Fibroblast of skin of abdomen (primary cell): ENCODE measurements at places on chromosomes 4 and X.

GRCh38 chr4:5793514-5793913 is 82.5 kb downstream of the EVC start:
- no peak for DNase-seq

DNA sequence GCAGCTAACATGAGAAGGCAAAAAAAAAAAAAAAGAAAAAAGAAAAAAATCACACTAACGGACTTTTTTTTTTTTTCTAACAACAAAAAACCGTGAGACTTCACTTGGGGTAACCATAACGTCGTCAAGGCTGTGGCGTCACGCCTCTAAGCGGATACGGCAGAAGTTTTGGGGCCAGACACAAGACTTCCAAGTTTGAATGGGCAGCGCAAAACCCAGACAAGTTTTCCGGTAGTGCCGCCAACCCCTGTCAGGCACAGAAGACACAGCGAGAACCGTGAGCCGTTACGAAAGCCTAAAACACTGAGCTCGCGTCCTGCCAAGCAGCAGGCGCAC is 556 bp upstream of the SMARCA5 start:
- DNase-seq: no peak

GRCh38 chr4:2432991-2433530 is 14.3 kb downstream of the CFAP99 start:
- peak; percentile 18 for DNase-seq

DNA sequence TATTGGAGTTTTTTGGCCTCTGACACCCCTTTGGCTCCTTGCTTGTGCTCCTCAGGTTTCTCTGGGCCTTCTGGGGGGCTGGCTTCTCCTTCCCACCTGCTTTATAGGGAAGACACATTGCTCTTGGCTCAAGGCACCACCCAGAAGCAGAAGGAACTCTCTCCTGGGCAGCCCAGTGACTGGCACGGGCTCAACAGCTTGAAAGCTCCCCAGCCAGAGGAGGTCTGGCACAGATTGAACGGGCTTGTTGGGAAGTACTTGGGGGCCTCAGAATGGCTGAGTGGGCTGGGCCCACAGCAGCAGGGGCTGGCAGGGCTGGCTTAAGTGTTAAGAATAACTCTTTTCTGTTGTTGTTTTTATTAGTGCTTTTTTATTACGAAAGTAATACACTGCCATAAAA is 11.2 kb upstream of the ZNF185 start:
- DNase-seq: no peak

- DNase-seq: peak; percentile 50
Measured at GRCh38 chrX:67601771-67602170, 58.0 kb downstream of the AR start.

DNA sequence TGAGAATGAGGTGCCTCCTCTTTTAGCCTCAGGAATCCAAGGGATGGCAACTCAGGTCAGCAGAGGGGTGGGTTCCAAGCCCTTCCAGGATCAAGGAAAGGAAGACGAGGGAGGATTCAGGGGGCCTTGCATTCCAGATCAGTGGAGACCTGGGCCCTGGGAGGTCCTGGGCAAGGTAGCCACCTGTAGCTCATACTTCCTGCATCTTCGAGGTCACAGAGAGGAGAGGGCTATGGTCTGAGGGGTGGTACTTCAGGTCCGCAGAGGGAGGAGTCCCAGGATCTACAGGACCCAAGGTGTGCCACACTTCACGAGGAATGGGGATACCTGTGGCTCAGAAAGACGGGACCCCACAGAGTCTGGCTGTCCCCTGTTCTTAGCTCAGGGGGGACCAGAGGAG is 9.2 kb downstream of the MAGEA4 start:
- DNase-seq: no peak

DNA sequence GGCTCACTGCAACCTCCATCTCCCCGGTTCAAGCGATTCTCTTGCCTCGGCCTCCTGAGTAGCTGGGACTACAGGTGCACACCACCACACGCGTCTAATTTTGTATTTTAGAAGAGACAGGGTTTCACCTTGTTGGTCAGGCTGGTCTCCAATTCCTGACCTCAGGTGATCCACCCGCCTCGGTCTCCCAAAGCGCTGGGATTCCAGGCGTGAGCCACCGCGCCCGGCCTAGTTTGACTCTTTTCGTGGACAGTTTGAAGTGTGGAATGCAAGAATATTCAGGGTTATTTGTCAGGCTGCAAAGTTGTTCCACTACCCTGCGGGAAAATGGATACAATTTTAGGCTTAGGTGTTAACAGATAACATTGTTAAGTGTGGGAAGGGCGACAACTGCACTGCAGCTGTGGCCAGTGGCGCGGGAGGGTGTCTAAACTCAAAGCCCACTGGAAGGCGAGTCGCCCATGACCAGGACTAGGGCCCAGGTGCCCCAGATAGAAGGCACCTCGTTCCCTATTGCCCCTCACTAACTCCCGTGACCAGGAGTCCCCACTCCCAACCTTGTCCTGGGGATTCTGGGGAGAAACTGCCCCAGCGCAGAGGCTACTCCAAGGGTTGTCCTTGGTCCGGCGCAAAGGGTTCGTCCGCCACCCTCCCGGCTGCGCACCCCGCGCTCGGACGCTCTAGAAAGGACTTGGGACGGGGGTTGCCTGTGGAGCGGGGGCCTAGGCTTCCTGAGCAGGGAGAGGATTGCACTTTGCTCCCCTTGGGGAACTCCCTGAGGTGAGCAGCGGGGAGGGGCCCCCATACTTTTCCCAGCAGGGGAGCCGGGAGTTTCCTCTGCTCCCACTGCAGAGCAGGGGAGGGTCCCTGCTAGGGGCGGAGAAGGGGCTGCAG is 1.1 kb upstream of the CD99 start:
- no peak for DNase-seq

DNA sequence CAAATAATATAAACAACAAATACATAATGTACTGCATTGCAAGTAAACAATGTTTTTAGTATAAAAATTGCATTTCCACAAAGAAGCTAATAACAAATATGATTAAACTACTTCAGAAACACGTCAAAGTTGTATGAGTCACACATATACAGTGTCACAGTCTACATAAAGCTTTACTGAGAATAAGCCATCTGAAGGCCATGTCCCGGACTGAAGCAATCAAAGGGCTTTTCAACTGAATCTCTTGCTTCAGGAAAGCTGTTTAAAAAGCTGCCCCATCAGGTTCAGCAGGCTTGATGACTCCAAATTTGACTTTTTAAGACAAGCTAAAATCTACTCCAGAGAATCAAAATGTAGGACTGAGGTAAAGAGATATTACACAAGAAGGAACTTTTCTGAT is 1476.8 kb downstream of the ADGRL3 start:
- no peak for DNase-seq

- DNase-seq: no peak
Measured at GRCh38 chr4:56424697-56425514, 10.5 kb downstream of the PPAT start.

DNA sequence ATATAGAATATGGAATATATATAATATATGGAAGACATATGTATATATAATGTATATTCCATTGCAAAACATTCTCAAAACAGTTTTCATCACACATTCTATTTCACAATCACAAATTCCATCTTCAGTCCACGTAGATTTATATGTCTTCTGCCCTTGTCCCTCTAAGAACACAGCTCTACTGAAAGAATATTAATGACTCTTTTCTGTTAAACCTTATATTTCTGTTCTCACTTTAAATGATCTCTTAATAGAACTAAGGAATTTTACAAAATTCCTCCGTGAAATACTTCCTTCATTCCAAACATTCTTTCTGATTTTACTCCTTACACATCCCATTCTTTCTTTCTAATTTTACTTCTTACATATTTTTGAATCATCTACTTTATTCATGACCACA is 1043.1 kb upstream of the PABPC4L start:
- DNase-seq: peak; percentile 74

DNA sequence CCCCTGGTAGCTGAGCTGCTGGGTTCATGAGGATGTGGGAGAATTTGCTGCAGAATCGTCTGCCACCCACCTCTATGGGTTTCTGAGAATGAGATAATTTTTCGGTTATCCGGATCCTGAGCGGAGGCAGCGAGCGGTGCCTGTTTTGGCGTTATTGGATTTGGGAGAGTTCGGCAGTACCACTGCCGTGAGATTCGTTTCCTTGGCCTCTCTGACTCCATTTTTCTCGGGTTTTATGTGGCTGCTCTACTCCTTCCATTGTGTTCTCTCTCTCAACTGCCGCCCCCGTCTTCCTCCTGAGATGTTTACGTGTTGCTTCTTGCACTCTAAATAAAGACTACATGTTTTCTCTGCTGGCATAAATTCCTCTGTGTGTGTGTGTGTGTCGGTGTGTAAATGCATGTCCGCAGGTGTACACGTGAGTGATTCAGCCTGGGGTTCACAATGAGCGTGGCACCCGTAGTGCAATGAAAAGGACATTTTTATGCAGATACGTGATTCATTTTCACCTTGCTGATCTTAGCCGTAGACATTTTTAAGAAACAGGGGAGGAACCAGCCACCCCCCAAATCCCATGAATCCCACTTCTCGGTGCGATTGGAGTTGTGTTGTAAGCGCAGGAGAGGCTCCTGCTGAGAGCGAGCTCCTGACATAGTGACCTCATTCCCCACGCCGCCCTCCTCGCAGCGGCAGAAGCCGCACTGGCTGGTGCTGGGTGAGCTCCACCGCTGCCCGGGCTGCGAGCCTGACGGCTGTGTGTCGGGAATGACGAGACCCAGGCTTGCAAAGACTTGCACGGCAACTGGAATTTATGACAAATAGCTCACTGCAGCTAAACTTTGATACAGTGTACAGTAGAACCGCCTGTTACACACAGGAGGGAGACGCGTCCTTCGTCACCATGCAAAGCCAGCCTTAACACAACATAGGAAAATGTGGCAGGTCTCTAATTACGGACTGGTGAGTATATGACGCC is 82.2 kb downstream of the STOX2 start:
- peak; percentile 86 for DNase-seq

DNA sequence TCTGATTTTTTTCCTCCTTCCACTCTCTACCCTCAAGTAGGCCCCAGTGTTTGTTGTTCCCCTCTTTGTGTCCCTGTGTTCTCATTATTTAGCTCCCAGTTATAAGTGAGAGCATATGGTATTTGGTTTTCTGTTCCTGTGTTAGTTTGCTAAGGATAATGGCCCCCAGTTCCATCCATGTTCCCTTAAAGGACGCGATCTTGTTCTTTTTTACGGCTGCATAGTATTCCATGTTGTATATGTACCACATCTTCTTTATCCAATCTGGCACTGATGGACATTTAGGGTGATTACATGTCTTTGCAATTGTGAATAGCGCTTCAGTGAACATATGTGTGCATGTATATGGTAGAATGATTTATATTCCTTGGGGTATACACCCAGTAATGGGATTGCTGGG is 54.5 kb upstream of the BTC start:
- DNase-seq: no peak

DNA sequence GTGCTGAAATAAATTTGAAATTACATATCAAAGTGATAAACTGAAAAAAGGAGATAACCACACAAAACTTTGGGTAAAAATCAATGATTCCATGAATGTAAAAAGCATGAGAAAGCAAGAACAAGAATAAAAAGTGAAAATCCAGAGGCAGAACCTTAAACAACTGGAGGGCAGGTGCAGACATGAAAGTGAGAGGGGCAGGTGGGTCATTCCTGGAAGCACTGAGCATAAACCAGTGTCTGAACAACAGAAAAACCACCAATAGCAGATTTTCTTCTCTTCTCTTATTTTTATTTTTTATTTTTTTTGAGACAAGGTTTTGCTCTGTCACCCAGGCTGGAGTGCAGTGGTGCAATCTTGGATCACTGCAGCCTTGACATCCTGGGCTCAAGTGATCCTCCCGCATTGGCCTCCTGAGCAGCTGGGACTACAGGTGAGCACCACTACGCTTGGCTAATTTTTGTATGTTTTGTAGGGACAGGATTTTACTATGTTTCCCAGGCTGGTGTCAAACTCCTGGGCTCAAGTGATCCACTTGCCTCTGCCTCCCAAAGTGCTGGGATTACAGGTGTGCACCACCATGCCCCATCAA is 46.8 kb upstream of the GPR78 start:
- DNase-seq: no peak

- no peak for DNase-seq
Measured at GRCh38 chr4:78310740-78311115, 240.8 kb upstream of the ANXA3 start.

DNA sequence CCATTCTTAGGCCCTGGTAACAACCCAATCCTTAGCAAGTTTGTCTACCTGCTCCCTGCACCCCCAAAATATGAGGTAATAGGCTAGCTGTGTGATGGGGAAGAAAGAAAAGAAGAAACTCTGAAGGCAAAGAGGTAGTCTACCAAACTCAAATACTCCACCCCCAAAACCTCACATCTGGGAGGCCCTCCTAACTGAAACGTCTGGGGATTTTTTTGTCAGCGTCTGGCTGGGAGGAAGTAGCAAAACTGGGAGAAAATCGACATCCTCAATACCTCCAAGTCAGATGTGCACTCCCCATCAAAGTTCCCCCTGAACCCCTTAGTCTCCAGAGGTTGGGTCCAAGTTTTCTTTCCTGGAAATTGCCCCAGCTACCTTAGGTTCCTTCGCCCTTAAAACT is 1.0 kb downstream of the LAMP2 start:
- no peak for DNase-seq

DNA sequence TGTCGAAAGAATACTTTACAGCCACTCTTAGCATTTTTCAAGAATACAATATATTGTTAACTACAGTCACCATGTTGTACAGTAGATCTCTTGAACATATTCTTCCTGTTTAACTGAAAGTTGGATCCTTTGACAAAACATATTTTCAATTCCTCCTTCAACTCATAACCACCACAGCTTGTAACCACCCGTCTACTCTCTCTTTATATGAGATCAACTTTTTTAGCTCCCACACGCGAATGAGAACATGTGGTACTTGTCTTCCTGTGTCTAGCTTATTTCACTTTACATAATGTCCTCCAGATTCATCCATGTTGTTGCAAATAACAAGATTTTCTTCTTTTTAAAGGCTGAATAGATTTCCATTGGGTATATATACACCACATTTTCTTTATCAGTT is 338.3 kb upstream of the IGFBP7 start:
- no peak for DNase-seq

- no peak for DNase-seq
Measured at GRCh38 chr4:15875663-15876460, 62.7 kb downstream of the FGFBP1 start.

DNA sequence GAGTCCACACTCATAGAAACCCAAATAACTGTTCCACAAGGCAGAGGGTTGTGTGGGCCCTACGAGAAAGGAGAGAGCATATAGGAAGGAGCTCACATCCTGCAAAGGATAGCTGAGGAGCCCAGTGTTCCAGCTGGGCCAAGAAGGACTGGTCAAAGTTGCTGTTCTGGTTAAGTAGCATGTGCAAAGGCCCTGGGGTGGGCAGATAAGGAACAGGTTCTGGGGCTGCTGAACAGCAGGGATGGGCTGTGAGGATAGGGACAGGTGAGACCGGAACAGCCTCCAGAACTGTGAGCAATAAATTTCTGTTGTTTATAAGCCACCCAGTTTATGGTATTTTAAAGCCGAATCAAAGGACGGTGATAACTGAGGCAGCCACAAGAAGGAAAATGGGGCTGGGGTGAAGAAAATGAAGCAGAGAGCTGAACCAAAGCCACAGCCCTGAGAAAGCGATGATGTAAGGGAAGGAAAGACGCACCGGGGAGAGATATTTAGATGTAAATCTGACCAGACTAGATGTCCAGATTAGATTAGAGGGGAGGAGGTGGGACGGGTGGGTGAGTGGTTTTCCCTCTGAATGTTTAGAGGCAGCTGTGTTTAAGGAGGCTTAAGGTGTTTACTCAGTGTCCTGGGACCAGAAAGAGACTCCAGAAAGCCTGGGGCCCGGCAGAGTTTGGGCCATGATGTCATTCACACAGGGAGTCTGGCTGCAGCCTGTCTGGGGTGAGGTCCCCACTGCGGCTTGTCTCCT is 180.8 kb upstream of the BCOR start:
- peak; percentile 63 for DNase-seq

GRCh38 chr4:27066591-27066990 is 205.9 kb downstream of the STIM2 start:
- no peak for DNase-seq

GRCh38 chr4:185920171-185920570 is 108.2 kb upstream of the SORBS2 start:
- no peak for DNase-seq
